CD4-positive, alpha-beta T cell treated with Interleukin-17A for 4 hours (primary cell): ENCODE measurements at places on chromosomes 1 and 21.

- peak; percentile 11 for DNase-seq
Observed at GRCh38 chr1:230868736-230869385, 540 bp upstream of the C1orf198 start.

- DNase-seq, result no peak
Observed at GRCh38 chr1:67582625-67583461, 102.2 kb upstream of the GADD45A start.

GRCh38 chr1:229431284-229432115, 2.4 kb downstream of the ACTA1 start:
- DNase-seq, result no peak

DNA sequence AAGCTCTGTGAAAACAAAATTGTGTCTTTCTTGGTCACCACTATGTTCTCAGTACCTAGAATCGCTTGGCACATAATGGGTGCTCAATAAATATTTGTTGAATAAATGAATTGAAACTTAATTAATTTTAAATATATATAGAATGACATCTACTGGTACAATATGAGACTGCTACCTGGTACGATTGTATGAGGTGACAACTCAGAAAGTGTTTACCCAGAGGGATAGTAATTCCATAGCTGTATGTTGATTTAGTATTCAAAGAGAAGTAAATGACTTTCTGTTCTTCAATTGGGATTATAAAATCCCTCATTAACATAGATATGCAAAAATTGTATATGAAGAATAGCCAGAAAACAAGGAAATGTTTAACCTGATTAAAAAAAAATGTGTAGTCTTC, 128.7 kb downstream of the RPS6KC1 start:
- DNase-seq, result no peak

- DNase-seq, result no peak
Observed at GRCh38 chr1:43256675-43257570, 12.9 kb upstream of the TMEM125 start.

DNA sequence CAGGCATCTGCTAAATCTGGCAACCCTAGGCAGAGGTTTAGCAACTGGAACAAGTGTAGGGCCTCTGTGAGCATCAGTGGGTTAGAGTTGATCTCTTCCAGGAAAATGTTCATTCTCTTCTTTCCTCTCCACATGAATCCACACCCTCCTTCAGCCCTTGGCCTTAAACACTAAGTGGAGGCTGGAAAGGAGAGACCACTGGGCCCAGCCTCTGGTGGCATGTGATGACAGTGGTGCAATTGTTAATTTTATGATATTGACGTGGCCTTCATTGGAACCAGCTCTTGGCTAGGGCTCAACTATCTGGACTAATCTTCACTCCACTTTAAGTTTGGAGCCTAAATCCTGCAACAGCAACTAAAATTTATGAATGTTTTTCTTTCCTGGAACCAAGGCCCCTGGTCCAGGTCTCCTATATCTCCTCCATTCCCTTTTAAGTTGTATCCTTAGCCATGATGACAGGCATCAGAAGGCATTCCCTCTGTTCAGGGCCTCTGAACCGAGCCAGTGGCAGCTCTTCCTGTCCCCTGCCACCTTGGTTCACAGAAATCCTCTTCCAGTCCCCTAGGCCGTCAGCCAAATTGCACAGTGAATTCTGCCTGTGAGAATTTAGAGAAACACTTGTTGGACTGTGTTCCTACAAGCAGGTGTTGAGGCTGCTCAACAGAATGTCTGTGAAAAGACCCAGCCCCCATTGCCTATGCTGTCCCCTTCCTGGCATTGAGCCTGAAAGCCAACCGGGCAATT, 132.2 kb downstream of the PSMG1 start:
- DNase-seq, result no peak

- DNase-seq, result no peak
Observed at GRCh38 chr1:206097381-206097780, 19.8 kb downstream of the AVPR1B start.

DNA sequence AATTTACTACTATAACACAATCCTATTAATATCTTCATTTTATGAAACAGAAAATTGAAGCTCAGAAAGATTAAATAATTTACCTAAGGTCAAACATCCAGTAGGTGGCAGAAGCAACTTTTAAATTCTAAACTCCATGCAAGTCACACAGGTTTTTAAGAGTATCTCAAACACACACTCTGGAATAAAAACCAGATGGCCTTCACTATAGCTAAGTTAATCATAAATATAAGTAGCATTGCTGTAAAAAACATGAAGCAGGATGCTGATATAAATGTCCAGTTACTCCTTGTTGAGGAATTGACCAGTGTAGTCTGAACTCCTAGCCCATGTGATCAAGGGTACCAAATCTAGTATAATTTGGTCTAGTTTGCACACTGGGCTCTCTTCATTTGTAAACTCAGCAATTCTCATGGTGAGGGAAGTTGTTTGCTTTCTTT, 9.4 kb upstream of the FMO3 start:
- DNase-seq, result no peak

DNA sequence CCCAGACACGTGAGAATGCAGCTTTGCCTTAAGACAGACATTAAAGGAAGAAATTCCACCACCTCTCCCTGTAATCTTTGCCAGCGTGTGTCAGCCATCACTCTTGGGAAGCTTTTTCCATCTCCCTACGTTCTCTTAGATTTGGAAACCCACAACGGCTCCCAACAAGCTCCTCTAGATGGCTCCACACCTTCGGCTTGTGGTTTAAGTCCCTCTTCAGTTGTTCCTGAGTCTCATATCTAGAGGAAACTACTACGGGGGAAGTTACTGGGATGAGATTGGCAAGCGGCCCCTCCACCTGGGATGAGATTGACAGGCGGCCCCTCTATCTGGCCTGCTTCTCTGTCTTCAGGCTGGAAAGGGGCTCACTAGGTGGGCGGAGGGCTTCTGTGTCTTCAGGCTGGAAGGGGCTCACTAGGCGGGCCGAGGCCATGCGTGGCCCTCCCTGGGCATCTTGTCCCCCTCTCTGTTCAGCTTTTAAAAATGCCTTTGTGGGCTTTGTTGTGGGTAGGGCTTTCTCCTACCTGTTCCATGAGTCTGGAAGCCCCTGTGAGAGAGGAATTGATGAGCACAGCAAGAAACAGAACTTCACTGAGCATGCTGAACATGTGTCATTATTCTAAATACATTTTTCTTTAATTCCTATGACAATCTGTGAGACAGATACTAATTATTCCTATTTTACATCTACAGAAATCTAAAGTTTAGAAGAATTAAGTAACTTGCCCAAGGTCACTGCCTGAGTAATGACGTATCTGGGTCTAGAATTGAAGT, 670.5 kb downstream of the KIF26B start:
- no peak for DNase-seq

DNA sequence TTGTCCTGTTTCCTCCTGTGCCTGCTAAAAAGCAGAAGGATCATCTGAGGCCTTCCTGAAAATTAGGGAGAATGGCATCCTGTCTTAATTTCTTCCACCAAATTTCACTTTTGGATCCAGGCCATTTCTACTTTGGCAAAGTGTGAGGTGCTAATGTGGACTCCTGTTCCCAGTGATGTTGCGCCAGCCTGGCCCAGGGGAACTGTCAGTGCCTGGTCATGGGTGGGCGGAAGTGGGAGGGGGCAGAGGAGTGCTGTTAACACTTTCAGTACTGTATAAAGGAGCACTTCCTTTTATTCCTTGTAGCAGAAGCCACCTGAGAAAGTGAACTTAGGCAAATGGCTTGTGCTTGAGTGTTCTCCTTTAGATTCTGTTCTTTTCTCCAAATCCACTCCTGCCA, 19.9 kb downstream of the ELAPOR1 start:
- peak; percentile 7 for DNase-seq

- DNase-seq, result no peak
Observed at GRCh38 chr21:26892151-26892550, 46.9 kb upstream of the ADAMTS1 start.

DNA sequence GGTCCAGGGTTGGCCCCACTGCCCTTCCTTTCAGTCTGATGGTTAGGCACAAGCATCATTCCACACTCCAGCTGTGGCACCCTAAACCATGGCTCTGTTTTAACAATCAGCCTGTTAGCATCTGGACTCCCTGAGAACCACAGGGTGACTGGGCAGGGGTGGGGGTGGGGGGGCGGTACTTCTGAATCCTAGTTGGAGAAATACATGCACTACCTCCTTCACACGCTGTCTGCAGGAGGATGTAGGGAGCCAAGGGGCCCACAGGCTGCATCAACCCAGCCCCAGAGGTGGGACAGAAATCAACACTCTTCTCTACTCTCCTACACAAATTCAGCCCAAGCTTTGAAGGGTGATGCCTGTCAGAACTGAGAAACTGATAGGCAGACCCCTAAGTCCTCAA, 23.8 kb downstream of the DDX20 start:
- DNase-seq, result no peak

GRCh38 chr1:230232371-230232771, 165.3 kb downstream of the GALNT2 start:
- no peak for DNase-seq

- DNase-seq, result no peak
Observed at GRCh38 chr1:235883261-235883927, 16.7 kb upstream of the LYST start.

DNA sequence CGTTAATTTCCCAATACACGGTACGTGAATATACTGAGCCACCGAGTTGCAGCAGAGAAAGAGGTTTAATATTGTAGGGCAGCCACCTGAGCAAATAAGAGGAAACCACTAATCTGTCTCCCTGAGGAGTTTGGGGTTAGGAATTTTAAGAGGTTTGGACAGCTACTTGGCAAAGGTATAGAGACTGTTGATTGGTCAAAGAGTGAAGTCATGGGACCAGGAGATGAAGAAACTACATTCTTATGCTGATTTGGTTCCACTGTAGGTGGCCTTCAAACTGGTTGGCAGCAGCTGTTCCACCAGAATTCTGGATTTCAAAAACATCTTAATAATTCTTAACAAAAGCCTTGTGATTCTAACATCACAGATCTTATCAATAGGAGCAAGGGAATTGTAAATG, 485.4 kb upstream of the PRMT6 start:
- no peak for DNase-seq

DNA sequence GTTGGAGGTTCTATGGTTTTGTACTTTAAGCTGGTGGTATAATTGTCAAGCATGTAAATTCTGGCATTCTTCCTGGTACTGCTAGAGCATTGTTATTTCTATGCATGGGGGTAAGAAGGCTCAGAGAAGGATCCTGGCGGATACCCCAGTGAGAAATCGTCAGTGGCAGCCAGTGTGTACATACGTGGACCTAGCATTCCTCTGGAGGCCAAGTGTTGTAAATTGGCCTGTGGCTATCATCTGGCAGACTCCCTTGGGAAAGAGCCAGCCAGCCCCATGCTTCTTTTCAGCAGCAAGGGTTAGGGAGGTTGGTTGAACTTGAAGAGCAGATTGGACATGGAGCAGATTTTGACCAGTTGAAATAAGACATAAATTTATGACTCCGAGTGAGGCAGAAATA, 5.2 kb upstream of the AGO3 start:
- no peak for DNase-seq

DNA sequence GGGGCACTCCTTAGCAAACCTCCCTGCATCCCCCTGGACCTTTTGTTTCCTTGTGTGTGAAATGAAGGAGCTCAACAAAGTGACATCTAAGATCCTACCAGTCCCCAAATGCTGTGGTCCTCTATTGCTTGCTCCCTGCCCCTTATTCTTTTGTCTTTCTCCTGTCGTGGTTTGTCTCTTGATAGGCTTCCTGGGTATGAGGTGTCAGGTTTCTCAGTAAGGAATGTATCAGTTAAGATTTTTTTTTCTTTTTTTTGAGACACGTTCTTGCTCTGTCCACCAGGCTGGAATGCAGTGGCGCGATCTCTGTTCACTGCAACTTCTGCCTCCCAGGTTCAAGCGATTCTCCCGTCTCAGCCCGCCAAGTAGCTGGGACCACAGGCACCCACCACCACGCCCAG, 16.8 kb downstream of the CNIH3 start:
- no peak for DNase-seq

DNA sequence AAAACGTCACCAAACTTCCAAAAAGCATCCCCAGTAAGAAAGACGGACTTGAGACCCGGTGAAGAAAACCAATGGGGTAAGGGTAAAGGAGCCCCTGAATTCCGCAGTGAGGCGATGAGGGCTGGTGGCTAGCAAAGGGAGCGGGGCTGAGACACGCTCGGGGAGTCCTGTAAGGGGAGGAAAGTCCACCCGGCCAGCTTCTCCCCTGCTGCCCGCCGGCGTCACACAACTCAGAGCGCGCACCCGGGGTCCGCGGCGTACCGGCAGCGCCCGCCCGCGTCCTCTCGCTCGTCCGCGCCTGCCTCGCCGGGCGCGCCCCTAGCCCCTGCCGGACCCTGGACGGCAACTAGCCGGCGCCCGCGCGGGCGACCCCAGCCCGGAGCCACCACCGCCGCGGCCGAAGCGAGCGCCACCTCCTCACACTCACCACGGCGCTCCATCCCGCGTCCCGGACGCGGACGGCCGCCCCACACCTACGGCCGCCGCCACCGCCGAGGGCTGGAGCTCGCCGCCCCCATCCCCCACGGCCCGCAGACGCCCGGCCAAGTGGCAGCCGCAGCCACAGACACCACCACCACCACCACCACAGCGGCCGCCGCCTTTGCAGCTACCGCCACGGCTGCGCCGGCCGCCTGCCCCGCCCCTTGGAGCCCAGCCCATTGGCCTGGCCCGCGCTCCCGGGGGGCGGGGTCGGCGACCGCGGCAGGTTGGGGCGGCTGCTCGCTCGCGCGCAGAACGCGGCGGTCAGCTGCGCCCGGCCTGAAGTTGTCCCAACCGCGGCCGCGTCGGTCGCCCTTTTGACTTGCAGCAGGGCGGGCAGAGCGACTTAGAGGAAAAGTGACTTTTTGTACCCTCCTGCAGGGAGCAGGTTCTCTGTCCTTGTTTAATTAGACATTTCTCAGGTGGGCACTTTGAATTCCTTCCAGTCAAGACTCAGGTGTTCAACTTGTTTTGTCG, 10.0 kb upstream of the ARHGAP29 start:
- DNase-seq, result peak; percentile 24

GRCh38 chr21:15164273-15164672, 99.5 kb upstream of the NRIP1 start:
- DNase-seq, result no peak

DNA sequence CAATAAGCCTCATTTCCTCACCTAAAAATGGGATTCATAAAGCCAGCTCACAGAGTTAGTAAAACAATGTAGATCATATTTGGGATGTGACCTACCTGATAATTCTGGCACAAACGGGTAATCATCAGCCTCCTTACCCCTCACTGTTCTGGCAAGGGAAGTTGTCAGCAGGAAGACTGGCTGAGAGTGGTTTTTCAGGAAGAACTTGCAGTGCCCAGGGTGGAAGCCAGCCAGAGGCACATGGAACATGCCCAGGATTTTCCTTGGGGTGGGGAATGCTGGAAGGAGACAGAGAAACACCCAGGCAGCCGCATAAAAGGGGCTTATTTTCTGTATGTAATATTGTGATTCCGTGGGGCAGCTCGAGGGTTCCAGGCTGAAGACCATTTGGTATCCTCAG, 7.7 kb upstream of the SLC5A9 start:
- no peak for DNase-seq

GRCh38 chr21:15134701-15135470, 70.1 kb upstream of the NRIP1 start:
- no peak for DNase-seq

GRCh38 chr1:5901150-5901549, 91.1 kb downstream of the NPHP4 start:
- no peak for DNase-seq

DNA sequence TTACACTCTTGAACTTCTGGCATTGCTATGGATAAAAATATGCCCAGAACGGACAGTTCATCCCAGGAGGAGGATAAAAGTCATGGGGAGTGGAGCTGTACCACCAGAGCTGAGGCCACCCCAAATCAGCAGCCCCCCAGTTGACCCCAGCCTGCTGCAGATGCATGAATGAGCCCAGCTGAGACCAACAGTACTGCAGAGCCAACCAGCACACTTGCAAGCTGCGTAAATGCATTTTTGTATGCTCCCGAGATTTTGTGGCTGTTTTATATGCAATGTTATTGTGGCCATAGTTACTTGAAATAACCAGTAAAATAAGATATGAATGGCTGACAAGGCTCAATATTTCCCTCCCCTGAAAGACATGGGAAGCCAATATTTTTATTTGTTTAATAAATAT, 264.6 kb downstream of the DUSP10 start:
- no peak for DNase-seq
